Hippocampal formation (tissue), 2 donors: ENCODE measurements at places on chromosomes 16 and 17.

- DNase-seq: no peak
These were observed 19.8 kb downstream of the PPL start for GRCh38 chr16:4917117-4917516.

- DNase-seq: no peak
These were observed 7.2 kb downstream of the PLEKHH3 start for GRCh38 chr17:42669705-42669976.

DNA sequence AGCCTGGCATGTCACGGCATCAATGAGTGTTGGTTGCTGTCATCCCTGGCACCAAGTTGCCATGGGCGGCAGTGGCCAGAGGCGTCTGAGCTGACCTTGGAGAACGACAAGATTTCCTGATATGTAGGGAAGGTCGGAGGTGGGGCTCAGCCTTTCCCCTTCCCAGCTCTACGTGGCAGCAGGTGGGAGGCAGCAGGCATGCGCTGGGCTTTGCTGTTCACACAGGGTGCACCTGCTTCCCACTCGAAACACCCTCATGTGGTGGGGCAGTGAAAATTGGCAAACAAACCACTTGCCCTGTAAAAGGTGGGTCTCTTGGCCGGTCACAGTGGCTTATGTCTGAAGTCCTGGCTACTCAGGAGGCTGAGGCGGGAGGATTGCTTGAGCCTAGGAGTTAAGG is 12.3 kb upstream of the TFAP4 start:
- DNase-seq: no peak

DNA sequence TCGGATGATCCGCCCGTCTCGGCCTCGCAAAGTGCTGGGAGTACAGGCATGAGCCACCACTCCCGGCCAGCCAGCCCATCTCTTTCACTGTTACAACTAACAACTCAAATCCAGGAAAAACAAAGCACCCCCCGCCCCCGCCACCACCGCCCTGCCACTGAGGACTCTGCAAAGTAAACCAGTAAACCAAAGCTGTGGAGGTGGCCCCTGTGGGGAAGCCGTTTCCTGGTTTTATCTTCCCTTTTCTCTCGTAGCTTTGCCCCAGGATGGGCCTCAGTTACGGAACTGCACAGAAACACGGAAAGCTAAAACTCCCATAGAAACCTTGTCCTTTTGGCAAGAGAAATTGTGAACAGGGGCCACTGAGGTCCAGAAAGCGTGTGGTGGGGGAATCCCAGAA is 17.5 kb downstream of the CHMP6 start:
- no peak for DNase-seq

GRCh38 chr16:57357330-57358085 is 1.1 kb upstream of the CCL22 start:
- DNase-seq: no peak

- no peak for DNase-seq
These were observed 32.5 kb downstream of the PIMREG start for GRCh38 chr17:6476810-6477179.

DNA sequence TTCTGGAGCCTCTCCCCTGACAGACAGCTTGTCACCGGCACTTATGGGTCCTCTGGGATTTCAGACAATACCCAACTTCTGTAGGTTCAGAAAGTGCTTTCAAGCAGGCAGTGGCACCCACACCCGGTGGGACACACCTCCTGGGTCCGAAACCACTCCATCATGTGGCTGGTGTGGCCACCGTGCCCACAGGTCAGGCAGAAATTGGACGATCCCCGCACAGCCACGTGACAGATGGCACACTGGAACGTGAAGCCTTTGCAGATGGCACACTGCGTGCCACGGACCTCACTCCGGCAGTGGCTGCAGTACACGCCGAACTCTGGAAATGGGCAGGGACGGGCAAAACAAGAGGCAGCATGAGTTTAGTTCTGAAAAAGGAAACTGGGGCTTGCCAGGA is 99.5 kb upstream of the FA2H start:
- DNase-seq: no peak

- DNase-seq: no peak
These were observed 961 bp downstream of the FGF11 start for GRCh38 chr17:7440113-7440833.

- no peak for DNase-seq
These were observed 11.3 kb downstream of the HS3ST3A1 start for GRCh38 chr17:13590441-13590840.

GRCh38 chr17:37608351-37609169 is 658 bp downstream of the SYNRG start:
- DNase-seq: no peak

- DNase-seq: no peak
These were observed 289.8 kb downstream of the CEP112 start for GRCh38 chr17:65902155-65902554.

DNA sequence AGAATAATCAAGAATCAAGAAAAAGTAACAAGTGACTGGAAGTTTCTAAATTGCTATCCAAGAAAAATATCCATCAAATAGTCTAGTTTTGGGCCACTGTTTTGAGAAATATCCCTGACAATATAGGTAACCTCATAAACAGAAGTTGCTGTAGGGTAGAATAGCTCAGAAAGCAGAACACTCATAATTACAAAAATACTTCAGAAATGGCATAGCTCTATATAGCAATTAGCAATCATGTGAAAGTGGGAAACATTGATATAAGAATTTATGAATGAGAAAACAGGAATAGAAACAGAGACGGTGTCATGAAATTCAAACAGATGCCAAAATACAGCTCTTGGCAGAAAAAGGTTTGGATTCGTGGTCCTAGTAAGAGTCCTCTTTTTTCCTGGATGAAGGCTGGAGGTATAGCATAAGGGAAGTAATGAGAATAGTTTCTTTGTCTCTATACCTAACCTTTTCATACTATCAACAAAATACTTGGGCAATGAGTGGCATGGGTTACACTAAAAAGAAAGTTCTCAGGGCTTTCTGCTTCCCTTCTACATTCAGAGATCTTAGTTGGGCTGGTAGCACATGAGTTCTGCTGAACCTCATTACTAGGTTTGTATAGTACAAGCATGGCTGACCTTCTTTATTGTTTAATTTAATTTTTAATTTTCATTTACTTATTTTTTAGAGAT is 33.5 kb downstream of the SPAG9 start:
- no peak for DNase-seq

DNA sequence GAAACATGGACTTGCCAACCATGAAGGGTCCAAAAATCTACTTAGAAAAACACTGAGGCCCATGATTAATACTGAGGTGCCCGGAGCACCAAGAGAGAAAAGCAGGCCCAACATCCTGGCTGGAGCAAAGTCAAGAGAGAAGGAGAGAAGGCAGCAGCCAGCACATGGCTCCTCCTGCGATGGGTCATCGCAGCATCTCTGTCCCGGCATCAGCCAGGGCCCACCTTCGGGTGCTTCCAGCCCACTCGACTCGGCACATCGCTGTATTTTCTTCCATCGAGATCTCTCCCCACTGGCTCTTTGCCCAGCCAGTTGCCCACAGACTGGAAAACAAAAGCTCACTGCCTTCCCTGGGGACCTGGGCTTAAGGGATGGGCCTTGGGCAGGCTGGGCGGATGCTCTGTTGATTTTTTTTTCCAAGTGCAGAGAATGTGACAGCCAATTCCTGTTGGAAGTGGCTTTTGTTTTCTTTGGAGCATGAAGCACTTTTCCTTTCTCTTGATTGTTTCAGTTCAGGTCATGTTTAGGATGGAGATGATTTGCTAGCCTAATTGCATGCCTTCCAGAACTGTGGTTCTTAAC is 58.1 kb downstream of the CYB5B start:
- no peak for DNase-seq

GRCh38 chr16:48013491-48013901 is 142.3 kb downstream of the ABCC12 start:
- no peak for DNase-seq

DNA sequence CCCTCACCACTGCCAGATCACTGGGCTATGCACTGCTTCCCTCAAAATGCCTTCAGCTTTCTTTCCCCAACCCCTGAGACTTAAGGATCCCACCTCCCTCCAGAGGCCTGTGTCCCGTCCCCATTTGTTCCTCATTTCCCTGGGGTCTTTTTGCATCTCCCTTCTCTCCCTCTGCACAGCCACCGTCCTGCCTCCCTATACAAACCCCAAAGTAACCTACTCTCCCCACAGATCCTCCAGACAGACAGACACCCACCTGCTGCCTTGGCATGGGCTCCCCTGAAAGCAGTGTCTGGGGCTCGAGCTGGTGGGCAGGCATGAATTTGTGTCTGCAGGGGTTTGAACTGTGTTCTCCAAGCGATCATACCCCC is 69.4 kb upstream of the TNRC6C start:
- DNase-seq: no peak

DNA sequence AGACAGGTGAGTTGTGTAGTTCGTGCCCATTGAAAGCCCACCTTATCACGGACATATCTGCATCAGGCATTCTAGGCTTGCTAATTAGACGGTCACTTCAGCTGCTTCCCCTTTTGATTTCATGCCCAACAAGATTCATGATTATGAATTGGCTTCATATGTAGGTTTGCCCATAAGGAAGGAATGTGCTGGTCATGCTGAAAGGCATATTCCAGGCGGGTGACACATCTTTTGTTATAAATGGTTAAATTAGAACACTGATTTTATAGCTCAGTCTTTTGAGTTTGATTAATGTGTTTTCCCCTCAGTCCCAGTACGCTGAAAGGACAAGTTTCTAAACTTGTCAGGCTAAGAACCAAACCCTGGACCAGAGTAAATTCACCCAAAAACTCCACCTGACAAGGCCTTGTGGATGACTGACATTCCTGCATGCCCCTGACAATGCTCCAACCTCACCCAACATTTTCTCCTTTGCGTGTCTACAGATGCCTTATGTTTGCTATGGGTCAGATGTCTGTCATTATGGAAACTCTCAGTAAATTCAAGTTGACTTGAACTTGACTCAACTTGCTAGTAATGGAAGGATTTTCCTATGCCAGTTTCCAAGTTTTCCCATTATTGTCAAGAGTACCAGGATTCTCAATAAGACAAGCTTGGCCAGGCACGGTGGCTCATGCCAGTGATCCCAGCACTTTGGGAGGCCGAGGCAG is 421.9 kb downstream of the PMP22 start:
- DNase-seq: no peak

GRCh38 chr17:5499476-5500231 is 13.3 kb downstream of the MIS12 start:
- DNase-seq: peak; percentile 8

- no peak for DNase-seq
These were observed 16.0 kb downstream of the C17orf100 start for GRCh38 chr17:6667516-6667915.

- no peak for DNase-seq
These were observed 242.6 kb upstream of the MAF start for GRCh38 chr16:79843145-79843544.

DNA sequence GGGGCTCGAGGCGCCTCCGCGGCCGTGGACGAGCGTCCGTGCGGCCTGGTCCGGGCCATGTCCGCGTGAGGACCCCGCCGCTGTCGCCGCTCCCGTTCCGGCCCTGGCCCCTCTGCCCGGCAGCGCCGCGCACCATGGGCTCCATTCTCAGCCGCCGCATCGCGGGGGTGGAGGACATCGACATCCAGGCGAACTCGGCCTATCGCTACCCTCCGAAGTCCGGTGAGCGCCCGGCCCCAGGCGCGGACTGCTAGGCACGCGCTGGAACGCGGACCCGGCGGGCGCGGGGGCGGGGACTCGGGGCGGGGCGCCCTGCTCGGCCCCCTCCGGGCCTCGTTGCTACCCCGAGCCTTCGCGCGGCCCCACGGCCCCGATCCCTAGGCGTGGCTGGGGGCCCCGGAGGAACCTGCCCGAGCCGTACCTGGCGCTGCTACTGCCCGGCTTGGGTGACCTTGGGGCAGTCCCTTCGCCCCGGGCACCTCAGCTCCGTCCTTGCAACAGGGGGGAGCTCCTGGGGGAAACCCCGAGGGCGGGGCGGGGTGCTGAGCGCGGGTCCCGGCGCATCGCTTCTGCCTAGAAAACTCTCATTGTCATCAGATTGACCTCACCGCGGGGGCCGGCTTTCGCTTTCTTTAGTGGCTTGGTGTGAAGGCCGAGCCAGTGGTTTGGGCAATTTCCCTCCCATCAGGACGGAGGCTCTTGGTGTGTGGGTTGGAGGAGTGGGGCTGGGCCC is 367 bp downstream of the MGRN1 start:
- peak; percentile 32 for DNase-seq

DNA sequence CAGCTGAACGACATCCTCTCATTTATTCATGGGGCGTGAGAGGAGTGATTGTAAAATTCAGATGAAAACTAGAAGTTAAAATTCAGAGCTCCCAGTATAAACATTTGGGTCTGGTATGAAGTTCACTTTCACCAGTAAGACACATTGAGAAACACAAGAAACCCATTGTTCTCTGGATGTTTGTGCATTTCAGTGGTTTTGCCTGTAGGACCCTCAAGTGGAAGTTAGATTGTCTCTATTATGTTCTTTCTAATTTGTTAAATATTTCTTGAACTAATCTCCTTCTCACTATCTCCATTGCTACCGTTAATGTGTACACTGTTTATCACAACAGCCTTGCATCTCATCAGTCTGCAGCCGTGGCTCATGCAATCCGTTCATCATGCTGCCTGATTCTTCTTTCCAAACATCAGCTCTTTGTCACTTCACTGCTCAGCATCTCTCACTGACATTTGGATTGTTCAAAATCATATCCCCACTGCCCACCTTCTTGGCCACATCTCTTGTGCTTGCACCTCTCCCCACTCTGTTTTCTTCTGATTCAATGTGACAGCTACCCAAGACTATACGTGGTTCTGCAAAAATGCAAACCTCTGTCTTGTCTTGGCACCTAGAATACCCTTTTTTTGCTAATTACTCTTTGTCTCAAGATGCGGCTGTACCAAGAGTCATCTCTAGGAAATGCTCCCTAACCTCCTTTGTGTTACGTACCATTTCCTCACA is 49.5 kb downstream of the HLF start:
- no peak for DNase-seq

DNA sequence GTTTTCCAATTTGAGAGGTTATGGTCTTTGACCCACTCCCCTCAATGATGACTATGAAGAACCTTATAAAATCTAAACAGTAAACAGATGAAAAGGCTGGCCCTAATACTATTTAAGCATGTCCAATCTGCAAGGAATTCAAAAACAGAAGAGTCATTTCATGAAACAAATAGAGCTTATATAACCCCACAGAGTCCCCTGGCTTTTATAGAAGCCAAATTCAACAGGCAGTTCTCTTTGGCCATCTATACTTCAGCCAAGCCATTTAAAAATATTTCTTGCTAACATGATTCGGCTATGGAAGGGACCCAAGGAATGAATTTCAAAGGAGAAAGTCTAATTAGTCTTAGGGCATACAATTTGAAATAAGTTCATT is 43.4 kb downstream of the SPOP start:
- DNase-seq: no peak

DNA sequence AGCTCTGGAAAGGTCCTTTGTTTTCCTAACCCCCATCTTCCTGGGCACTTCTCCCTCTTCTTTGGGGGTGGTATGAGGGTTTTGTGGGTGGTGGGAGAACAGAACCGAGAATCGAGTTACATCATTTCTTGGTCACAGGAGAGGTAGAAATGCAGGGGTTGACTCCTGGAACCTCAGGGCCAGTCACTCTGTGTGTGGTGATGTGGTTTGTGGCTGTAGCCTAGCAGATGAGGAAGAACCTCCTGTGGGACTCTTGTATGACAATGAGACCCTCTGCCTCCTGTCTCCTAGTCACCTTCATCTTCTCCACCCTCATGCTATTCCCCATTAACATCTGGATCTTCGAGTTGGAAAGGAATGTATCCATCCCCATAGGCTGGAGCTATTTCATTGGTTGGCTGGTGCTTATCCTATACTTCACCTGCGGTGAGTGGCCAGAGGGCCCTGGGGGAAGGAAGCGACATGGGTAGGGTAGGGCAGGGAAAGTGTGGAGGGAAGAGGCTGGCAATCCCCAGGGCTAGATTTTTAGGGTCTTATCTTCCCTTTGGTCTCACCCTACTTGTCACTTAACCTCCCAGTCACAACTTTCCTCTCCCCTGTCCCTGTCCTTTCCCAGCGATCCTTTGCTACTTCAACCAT is 5.5 kb downstream of the ODF4 start:
- no peak for DNase-seq

- no peak for DNase-seq
These were observed 7.2 kb downstream of the GRIN2C start for GRCh38 chr17:74852237-74853047.
